ENCODE measurements at places on chromosomes 12 and 14.

GRCh38 chr12:3375326-3375725 is 115.7 kb upstream of the PRMT8 start:
- DNase-seq, result no peak

DNA sequence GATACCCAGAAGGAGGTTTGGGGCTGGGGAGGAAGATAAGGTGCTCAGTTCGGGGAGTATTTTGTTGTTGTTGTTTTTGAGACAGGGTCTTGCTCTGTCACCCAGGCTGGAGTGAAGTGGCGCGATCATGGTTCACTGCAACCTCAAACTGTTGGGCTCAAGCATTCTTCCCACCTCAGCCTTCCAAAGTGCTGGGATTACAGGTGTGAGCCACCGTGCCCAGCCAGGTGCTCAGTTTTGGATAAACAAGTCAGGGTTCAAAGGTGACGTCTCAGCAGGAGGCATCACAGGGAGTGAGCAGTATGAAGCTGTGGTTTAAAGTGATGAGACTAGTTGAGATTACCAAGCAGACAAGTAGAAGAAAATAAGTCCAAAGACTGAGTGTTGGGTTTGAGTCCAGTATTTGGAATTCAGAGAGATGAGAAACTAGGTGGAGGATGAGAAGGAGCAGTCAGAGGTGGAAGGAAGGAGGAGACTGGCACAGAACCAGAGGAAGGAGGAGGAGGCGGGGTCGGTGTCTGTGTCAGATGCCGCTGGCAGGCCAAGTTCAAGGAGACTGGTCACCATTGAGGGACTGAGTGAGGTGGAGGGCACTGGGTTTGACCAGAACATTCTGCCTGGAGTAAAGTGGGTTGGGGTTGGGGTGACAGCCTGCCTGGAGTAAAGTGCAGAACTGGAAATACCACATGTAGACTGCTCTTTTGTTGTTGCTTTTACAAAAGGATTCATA is 16.1 kb downstream of the SLC35E3 start:
- no peak for DNase-seq

- DNase-seq, result no peak
These were observed 29.3 kb upstream of the ATF1 start for GRCh38 chr12:50734409-50735263.

GRCh38 chr12:121980191-121980891 is 41.3 kb upstream of the BCL7A start:
- no peak for DNase-seq

DNA sequence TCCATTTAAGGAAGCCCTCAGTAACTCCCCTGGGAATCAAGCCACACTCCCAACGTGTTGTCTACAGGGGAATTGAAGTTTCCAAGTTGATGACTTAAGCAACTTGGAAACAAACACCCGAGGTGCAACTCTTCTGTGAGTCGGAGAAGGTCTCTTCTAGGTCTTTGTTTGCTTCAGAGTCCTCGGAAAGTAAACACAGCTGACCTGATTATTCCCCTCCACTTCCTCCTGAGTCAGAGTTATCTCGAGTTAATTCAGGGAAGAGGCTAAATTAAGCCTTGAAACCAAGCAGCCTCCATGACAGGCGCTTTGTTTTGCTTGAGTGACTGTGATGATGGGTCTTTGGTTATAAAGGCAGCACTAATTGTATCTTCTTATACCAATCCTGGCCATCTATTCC is 41.8 kb downstream of the TUNAR start:
- no peak for DNase-seq

GRCh38 chr12:44653861-44654527 is 222.1 kb downstream of the NELL2 start:
- no peak for DNase-seq

- DNase-seq, result no peak
These were observed 13.5 kb upstream of the TESPA1 start for GRCh38 chr12:54997929-54998522.

GRCh38 chr12:99558109-99558508 is 89.4 kb upstream of the GARIN6 start:
- DNase-seq, result no peak

DNA sequence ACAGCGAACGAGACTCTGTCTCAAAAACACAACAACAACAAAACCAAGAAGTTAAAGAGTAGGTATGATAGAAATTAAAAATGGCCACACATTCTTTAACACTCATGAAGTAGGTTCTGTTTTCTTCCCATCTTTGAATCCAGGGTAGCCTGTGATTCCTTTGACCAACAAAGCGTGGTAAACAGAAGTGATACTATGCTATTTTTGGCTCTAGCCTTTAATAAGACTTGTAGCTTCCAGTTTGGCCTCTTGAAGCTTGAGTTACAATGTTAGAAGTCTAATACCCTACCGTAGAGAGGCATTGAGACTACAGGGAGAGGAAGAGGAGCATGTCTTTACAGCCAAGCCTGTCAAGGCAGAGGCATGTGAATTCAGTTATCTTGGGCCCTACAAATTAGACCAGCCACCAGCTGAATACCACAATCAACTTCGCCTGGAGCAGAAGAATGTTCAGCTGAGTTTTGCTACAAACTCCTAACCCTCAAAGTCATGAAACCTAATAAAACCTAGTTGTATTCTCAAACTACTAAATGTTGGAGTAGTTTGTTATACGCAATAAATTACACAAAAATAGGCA is 4.9 kb upstream of the NEMF start:
- DNase-seq, result no peak

GRCh38 chr12:86662464-86662863 is 406.3 kb upstream of the MGAT4C start:
- DNase-seq, result no peak

DNA sequence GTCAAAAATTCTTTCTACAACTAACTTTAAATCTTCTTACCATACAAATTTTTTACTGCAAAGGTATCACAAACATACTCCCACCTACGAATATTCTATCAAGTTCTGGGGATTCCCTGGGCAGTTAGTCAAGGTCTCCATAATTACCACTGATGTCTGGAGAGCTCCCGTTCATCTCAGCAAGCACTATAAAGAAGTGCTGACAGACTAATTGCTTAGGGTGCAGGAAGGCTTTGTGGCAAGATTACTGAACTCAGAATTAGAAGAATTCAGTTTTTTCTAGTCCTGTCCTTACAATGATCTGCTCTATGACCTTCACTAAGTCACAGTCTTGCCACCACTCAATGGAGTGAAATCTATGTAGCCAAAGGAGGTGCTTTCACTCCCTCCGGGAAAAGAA is 61.5 kb downstream of the DUSP16 start:
- no peak for DNase-seq

GRCh38 chr14:66495218-66496098 is 9.3 kb downstream of the CCDC196 start:
- no peak for DNase-seq

GRCh38 chr12:80316222-80316621 is 127.8 kb upstream of the PTPRQ start:
- DNase-seq, result no peak

- DNase-seq, result no peak
These were observed 244.4 kb downstream of the ATXN7L3B start for GRCh38 chr12:74781991-74782485.

DNA sequence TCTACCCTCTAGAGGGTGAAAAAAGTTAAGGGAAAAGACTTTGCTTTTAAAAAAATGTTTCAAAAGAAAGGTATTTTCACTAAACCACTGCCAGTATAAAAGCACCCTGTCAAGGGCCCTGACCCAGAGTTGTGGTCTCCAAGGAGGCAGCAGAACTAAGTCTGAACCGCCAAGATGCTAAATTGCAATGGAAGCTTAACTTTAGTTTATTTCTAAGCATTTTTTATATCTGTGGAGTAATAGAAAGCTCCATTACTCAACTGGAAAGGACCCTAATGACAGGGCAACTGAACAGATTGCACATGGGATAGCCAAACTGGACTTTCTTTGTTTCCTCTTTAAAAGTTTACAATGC is 379.8 kb downstream of the NAV3 start:
- DNase-seq, result no peak

DNA sequence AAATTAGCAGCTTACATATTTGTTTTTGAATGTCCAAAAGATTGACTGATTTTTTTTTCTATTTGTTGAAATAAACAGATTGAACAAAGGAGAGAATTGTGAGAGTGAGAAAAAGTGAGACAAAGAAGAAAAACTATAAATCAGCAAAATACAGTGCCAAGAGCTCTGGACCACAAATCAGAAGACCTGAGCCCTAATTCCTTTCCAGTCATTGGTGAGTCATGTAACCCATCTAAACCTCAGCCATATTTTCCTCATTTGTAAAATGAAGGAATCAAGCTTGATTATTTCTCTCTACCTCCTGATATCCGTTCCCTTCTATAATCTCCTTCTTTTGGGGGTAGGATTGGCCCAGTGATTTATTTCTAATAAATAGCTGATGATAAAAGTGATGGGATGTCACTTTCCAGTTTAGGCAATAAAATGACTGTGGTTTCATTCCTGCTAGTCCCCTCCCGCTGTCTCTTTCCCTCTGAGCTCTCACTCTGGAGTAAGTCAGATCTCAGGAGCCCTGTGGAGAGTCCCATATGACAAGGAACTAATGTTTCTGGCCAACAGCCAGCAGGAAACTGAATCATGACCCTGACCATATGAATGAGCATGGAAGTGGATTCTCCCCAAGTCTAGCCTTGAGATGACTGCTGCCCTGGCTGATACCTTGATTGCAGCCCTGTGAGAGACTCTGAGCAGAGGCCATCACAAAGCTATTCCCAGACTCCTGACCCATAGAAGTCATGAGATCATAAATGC is 218.9 kb downstream of the ACSS3 start:
- no peak for DNase-seq

- no peak for DNase-seq
These were observed 496 bp upstream of the ISCU start for GRCh38 chr12:108561852-108562347.

DNA sequence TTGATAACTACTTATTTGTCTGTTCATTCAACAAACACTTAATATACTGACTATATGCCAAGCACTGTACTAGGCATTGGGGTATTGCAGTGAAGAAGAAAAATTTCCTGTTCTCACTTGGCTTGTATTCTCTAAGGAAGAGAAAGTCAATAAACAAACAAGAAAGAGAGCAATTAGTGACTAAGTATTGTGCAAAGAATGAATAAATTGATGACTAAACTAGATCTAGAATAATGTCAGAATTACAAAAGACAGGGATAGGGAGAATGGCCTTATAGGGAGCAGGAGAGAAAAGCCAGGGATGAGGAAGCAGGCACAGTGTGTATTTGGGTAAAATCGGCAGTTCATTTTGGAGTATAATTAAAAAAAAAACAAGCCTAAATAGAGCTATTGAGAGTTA is 4.2 kb upstream of the LIN7A start:
- no peak for DNase-seq

DNA sequence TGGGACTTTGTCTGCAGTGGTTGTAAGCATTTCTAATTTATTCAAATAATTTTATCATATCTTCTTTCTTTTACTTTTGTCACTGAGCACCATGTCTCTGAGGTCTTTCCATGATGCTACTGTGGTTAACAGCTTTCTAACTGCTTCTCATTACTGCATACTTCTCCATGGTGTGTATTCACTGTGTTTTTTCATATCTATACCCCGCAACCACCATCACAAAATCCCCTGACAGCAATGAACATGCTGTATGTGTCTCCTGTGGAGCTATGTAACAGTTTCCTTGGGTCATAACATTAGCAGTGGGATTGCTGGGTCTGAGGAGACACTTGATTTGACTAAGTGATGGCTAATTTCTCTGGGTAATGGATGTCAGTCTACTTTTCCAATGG is 29.2 kb upstream of the CHST11 start:
- DNase-seq, result no peak

- DNase-seq, result no peak
These were observed 9.2 kb upstream of the CLMN start for GRCh38 chr14:95328729-95329503.

GRCh38 chr14:71116568-71117122 is 209.4 kb downstream of the PCNX1 start:
- no peak for DNase-seq

GRCh38 chr14:69441948-69442347 is 42.6 kb upstream of the PLEKHD1 start:
- no peak for DNase-seq

DNA sequence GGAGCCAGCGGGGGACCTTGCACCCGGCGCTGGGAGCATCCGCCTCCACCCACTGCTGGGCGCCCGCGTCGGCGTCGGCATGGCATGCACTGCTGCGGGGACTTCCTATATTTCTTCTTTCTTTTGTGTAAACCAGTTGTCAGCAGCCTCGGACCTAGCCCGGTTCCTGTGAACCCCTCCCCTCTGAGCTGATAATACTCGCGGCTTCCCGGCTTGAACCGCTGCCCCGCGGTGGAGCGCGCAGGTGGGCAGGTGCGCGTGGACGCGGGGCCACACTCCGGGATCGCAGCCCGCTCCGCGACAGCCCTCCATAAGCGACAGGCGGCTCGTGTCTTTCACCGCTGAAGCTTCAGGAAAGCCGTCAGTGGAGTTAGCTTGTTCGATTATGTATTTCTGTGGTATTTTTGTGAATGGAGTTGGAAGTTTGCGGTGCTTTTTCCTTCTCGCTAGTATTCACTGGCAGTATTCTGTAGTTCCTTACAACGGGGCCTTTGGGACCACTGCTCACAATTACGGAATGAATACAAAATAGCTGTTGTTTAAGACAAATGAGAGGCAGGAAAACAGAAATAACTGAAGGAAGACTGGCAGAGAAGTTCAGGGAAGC is 870 bp downstream of the BMAL2 start:
- no peak for DNase-seq

GRCh38 chr14:77603654-77604255 is 12.7 kb downstream of the SPTLC2 start:
- no peak for DNase-seq

DNA sequence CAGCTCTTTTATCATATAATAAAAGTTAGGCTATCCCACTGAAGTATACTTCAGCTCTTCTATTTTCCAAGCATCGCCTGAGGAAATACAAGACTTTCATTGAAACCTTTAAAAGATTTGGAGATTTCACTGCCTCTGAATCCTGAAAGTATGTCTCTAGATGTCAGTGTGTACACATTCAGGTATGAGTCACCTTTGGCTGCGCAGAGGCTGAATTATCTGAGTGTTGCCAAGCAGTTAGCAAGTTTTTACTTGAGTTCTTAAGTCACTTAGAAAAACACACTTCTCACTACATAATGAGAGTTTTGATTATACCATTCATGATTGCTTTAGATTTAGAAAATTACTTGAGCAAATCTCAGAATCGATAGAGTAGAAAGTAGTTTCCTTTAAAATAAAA is 210.3 kb downstream of the TMTC2 start:
- no peak for DNase-seq

DNA sequence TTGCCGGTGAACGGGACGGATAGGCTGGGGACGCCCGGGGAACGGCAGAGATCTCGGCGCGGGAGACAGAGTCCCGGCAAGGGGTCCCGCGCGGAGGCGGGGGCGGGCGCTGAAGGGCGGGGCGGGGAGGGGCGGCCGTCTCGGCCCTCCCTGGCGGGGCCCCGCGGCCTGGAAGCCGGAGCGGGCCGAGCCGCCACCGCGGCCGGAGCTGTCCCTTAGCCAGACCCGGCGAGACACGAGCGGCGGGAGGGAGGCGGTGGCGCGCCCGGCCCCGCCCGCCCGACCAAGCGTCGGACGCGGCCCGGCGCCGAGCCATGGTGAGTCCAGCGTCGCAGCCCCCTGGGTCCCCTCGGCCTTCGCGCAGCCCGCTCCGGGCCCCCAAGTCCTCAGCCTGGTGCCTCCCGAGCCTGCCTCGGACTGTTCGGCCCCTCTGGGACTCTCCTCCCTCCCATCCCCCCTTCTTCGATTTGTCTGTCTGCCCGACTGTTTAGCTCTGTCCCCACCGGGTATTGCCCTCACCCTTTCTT is at the start of gene ARHGEF40:
Gene ARHGEF40 (plus strand): TSS at position 222 of the 527 bp plus-strand sequence. CDS start 93 bp downstream, at position 315.
- no peak for DNase-seq

All from stimulated activated CD4-positive, alpha-beta T cell treated with anti-CD3 and anti-CD28 coated beads, Interleukin-1b, Interleukin-23, amount 100 ng/mL, for 1 hour (primary cell).